T-cell (primary cell): ENCODE measurements at places on chromosomes 7 and 10.

DNA sequence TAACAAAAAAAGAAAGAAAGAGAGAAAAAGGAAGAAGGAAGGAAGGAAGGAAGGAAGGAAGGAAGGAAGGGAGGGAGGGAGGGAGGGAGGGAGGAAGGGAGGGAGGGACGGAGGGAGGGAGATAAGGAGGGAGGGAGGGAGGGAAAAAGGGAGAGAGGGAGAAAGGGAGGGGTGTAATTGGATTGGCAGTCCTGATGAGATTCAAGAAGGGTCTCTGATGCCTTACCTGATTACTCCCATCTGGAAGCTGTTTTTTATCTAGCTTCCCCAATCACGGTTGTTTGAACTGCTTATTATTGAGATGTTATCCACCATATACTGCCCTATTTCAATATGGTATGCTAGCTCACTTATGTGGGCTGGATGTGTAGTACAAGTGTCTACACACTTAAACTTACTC, 27.3 kb downstream of the GNG11 start:
- DNase-seq, result no peak

DNA sequence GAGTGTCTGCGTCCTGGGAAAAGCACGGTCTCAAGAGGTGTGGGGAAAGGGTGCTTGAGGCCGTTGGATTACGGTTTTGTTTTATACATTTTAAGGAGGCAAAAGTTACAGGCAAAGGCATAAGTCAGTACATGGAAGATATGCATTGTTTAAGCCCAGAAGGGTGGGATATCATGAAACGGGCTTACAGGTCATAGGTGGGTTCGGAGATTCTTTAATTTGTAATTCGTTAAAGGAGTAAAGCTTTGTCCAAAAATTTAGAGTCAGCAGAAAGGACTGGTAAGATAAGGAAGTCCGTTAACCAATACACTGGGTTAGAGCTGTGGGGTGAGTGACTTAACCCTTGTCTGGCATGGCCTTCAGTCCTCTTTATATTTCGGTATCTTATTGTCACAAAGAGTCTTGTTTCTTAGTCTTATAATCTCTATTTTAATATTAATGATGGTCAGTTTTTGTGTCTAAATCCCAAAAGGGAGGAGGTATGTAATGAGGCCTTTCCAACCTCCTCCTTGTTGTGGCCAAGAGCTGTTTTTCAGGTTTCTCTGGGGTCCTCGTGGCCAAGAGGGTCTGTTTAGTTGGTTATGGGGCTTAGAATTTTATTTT, 12.7 kb downstream of the TSPAN14 start:
- no peak for DNase-seq

DNA sequence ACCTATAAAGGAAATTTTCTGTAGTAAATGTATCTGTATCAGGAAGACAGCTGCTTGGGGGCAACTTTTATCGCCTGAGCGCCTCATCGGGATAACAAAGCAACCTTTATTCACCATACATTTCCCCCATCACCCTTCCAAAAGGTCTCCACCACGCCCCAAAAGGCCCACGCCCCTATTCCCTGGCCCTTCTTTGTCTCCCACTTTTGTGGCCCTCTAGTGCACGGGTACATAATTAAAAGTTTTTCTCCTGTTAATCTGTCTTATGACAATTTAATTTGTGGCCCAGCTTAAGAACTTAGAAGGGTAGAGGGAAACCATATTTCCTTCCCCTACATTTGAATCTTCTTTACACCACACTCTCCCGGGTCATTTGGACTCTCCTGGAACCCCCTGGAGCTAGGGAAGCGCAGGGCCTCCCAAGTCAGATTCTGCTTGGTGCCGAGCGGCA, 625 bp downstream of the RP9 start:
- no peak for DNase-seq

DNA sequence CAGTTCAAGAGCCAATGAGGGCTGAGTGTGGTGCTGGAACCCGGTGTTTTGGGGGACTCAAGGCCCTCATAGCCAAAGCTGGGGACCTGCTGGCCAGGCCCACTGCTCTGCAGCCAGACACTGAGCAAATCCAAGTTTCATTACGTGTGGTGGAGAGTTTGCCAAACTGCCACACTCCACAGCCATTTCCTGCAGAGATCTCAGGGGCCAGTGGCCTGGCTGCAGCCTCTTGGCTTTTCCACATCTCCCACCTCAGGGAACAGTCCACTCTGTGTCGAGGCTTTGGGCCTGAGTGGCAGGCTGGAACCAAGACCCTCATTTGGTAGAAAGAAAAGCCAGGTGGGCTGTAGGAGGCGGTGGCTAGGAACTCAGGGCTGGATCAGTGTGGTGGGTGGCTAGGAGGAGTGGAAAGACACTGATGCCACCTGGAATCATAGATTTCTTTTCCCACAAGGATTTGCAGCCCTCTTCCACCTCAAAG, 3.2 kb downstream of the HOXA11 start:
- DNase-seq, result no peak

- DNase-seq, result no peak
Observed at GRCh38 chr10:16681521-16681920, 135.7 kb downstream of the RSU1 start.

DNA sequence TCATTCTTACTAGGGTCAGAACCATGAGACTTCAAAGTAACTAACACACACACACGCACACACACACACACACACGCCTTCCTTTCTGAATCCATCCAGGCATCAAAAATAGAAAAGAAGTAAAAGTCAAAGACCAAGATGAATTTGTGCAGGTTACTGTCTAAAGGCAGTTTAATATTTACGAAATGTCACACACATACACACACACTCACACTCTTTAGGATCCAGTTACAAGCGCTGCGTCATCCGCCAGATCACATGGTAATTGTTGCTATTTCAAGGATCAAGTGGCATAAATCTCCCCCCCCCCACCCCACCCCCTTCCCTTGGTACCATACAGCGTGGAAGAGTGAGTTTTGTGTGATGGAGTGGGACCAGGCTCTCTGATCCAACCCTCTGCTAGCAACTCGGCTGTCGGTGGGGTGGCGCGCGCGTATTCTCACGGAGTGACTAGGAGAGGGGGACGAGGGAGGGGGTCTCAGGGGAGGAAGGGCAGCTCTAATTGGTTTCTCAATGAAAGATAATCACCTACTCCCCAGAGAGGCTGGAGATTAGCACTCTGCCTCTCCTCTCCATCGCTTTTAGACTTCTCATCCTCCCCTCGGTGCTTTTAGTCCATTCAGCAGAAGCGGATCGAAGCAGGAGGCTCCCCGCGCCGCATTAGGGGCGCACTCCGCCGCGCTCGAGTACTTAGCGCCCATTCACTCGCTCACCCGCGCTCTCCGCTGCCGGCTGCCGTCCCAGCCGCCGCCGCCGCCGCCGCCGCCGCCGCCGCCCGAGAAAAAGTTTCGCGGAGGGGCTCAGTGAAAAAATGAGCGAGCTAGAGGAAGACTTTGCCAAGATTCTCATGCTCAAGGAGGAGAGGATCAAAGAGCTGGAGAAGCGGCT, 83.5 kb upstream of the PRKG1 start:
- no peak for DNase-seq

GRCh38 chr10:88922041-88922440, 30.5 kb downstream of the ACTA2 start:
- no peak for DNase-seq

DNA sequence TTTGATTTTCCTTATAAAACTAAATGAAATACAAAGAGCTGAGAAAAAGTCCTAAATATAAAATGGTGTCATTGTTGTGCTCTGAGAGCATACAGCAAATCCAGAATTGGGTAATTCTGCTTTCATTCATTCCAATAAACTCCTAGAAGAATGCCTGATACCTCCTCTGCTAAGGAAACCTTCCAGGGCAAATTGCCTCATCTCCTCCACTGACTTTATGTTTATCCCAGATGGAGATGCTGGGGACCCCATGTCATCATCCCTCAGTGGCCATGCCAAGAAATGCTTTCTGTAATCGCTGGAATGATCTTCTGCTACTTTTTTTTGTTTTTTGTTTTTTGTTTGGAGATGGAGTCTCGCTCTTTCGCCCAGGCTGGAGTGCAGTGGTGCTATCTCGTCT, 119.3 kb upstream of the PRKCQ start:
- no peak for DNase-seq

DNA sequence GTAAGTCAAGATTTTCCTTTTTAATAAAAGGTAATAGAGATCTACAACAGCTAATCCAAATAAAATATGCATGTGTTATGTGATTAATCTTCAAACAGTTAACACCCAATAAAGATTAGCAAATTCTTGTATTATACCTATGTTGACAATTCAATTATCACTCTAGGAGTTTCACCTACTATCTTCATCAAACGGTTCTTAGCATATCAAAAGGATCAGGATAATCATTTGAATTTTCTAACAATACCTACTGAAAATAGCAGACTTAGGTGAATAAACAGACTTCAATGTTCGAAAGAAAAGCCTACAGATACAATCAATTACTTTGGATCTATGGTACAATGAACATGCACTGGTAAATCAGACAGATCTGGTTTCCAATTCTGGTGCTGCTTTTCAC, 268.3 kb downstream of the CACNA2D1 start:
- DNase-seq, result no peak

DNA sequence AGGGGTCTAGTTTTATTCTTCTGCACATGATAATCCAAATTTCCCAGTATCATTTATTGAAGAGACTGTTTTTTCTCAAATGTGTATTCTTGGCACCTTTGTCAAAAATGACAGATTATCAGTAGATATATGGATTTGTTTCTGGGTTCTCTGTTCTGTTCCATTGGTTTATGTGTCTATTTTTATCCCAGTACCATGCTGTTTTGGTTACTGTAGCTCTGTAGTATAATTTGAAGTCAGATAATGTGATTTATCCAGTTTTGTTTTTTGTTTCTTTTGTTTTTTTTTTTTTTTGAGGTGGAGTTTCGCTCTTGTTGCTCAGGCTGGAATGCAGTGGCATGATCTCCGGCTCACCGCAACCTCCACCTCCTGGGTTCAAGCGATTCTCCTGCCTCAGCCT, 61.6 kb upstream of the HELLS start:
- DNase-seq, result no peak

DNA sequence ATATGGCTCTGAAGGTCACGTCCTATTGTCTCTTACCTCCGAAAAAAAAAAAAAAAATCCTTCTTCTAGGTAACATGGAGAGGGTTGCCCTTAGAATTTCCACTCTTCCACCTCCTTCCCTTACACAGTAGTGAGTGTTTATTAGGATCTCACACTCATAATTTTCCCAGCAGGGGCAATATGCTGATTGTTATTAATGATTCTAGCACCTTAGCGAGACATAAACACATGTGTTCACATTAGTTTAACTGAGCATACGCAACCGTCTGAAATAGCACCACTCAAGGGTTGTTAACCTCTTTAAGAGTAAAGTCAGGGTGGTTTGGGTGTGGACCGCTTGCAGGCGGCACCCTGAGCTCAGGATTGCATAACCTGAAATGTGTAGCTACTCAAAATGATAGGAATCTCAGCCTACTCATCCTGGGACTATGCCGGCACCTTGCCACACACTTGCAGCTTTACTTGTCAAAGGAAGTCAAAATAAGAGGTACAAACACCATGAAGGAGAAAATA, 52.2 kb downstream of the CPEB3 start:
- no peak for DNase-seq

DNA sequence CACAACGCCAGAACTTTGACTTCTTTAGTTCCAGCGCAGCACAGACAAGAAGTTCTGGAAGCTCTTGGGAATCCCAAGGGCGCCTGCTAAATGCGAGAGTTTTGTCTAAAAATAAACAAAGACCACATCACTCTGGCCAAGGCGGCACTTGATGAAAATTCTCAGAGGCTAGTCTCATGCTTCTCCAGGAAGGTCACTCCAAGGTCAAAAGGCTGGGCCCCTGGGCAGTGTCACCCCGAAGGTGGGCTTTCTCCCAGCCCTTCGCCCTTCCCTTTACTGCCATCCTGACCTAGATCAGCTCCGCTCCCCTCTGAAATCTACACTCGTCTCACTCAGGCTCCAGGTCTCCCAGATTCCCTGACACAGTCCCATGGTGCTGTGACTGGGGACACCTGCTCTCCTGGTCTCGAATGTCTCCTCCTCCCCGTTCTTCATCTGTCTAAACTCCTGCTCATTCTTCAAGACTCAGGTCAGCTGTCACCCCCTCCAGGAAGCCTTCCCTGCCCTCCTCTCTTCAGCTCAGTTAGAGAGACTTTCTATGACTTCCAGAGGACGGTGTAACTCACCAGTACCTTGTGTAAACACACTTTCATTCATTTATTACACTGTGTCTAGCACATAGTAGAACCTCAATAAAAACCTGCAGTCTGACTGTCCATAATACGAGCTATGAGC, 10.5 kb downstream of the FAM53B start:
- DNase-seq, result no peak

- no peak for DNase-seq
Observed at GRCh38 chr7:140209866-140210609, 33.3 kb upstream of the KDM7A start.

- no peak for DNase-seq
Observed at GRCh38 chr7:50667338-50667737, 102.1 kb upstream of the DDC start.

DNA sequence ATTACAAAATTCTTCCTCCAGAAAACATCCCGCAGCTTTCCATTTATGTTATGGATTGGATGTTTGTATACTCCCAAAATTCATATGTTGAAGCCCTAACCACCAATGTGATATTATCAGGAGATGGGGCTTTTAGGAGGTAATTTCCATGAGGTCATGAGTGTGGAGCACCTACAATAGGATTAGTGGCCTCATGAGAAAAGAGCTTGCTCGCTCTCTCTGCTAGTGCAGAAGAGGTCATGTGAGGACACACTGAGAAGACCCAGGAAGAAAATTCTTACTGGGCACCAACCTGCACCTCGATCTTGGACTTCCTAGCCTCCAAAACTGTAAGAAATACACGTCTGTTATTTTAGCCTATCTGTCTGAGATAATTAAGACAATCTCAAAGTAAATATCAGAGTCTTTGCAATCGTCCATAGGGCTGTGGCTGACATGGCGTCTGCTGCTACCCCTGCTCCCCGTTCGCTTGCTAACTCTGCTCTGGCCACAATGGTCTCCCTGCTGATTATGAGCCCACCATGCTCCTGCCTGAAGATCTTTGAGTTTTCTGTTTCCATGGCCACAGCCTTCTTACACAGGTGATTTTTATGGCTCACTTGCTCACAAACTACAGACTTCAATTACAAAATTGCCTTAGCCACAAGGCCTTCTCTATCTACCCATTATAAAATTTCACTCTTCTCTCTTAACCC, 333.3 kb downstream of the CACNA2D1 start:
- DNase-seq, result no peak

DNA sequence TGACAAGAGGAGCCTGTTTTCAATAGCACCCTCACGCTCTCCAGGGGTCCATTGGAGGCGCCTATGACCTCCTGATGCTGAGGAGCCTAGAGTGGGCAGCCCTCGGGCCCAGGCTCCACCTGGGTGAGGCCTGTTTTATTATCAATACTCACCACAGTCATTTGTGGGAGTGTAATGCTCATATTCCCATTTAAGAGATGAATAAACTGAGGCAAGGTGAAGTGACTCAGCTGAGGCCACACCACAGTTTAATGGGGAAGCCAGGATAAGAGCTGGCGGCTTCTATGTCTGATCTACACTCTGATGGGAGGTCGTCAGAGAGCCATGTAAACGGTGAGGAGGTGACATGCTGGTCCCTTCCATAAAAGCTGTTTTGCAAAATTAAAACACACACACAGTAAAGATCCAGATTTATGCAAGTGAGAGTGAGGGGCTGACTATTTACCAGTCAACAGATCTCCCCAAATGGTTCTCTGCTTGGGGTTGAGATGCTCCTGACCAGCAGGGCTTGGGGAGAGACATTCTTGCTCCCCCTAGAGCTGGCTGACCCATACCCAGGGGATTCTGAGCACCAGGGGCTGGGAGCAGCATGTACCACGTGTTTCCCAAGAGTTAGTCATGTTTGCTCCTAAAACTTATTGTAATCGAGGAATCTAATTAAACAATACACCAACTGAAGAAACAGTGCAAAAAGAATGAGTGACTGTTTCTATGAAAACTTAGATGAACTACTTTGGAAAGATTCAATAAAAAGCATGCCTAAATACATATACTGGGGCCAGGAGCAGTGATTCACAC, 81.0 kb upstream of the INSIG1 start:
- DNase-seq, result no peak
